Prostate gland (tissue), 2 donors: ENCODE measurements at places on chromosomes 4 and X. TPM values are rescaled to one million over a fixed set of nuclear protein-coding genes. Genes with fewer than 3 reads are reported as not detected.

The SSX3 gene
- total RNA-seq = not detected

The SH2D1A gene
- total RNA-seq = not detected

- DNase-seq = no peak
Measured at GRCh38 chr4:13984991-13985800, 357.7 kb upstream of the BOD1L1 start.

DNA sequence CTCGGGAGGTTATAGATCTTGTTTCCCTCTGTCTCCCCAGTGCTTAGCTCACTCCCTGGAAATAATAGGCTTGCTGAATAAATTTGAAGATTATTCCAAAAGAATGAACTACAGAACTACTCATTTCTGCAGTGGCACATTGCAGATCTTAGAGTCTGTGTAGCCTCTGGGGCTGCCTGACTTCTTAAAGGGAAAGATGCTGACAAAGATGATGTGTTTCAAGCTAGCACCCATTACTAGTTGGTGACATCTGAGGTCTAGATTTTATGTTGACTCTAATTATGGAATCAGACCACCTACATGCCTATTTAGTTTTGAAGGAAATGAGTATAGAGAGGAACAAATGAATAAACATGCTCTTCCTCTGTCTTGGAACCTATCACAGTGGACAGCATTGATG, 123.7 kb upstream of the KCNIP4 start:
- DNase-seq = no peak

DNA sequence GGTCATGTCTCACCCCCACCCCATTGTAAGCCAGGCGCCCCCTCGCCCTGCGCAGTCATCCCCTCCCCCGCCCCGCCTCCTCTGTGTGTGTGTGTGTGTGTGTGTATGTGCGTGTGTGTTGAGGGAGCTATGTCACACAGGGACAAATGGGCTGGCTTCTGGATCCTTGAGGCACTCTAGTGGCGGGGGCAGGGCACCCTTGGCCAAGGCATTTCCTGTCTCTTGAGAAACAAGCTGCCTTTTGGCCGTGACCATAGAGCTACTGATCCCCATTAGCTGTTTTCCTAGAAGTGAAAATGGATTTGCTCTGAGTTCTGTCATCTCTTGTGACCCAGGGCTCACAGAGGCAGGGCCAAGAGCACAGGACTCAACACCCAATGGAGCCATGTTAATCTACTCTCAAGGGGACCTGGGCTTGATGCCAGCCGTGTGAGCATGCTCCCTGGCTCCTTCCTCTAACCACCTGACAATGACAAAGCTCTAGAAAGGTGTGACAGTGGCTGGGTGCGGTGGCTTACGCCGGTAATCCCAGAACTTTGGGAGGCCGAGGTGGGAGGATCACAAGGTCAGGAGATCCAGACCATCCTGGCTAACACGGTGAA, 162.5 kb upstream of the BCOR start:
- no peak for DNase-seq
